ENCODE measurements at places on chromosomes 13 and 19. TPM values are rescaled to one million over a fixed set of nuclear protein-coding genes. Genes with fewer than 3 reads are reported as not detected.

The VSTM1 gene
- not detected for total RNA-seq

DNA sequence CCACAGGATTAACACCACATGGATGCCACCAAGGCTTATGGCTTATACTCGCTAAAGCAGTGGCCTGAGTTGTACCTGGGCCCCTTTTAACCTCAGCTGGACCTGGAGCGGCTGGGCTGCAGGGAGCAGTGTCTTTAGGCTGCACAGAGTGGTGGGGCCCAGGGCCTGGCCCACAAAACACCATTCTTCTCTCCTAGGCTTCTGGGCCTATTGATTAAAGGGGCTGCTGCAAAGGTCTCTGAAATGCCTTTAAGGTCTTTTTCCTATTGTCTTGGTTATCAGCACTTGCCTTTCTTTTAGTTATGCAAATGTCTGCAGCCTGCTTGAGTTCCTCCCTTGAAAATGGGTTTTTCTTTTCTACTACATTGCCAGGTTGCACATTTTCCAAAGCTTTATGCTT lies 973.9 kb upstream of the PRR20A start:
- DNase-seq, result no peak

The MAST3 gene
- total RNA-seq, result 6.9 TPM

- no peak for DNase-seq
Measured at GRCh38 chr19:45469945-45470761, 2.4 kb downstream of the FOSB start.

- DNase-seq, result no peak
Measured at GRCh38 chr13:49240017-49240416, 7.7 kb upstream of the CDADC1 start.

- DNase-seq, result no peak
Measured at GRCh38 chr13:97259798-97260714, 37.9 kb downstream of the MBNL2 start.

The DLEU7 gene
- 0.46 TPM for total RNA-seq

The ZNF792 gene
- 3.8 TPM for total RNA-seq

GRCh38 chr13:51740698-51741097 lies 63.3 kb downstream of the DHRS12 start:
- no peak for DNase-seq

The CFAP97D2 gene
- total RNA-seq, result not detected

DNA sequence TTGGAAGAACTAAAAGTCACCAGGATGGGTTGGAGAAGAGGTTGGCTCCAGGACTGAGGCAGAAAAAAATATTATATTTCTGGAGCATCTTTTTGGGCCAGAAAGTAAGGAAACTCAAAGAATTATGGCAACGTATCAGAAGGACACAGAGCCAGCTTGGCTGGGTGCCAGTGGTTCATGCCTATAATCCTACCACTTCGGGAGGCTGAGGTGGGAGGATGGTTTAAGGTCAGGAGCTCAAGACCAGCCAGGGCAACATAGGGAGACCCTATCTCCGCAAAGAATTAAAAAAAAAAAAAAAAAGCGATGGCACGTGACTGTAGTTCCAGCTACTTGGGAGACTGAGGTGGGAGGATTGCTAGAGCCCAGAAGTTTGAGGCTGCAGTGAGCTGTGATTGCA lies 108.1 kb downstream of the GADD45B start:
- DNase-seq, result no peak

The SIGLECL1 gene
- not detected for total RNA-seq

The SEMA6B gene
- 6.8 TPM for total RNA-seq

The CEACAM6 gene
- total RNA-seq, result not detected

GRCh38 chr19:7356899-7357627 lies 8.3 kb downstream of the ARHGEF18 start:
- DNase-seq, result no peak

DNA sequence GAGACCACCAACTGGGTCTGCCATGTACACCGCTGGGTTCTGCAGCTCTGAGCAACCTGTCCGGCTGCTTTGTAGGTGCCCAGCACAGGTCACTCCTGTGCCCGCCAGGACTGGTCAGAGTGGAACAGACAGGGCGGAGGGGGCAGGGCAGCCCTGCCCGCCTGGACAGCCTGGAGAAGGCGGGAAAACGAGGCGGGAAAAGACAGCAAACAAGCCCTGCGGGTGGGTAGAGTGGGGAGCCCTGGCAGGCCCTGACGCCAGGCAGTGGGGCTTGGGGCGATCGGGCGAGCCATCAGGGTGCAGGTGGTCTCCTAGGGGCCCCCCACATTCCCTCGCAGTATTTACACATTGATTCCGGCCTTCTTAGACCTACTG lies 533 bp upstream of the UHRF1 start:
- DNase-seq, result no peak

DNA sequence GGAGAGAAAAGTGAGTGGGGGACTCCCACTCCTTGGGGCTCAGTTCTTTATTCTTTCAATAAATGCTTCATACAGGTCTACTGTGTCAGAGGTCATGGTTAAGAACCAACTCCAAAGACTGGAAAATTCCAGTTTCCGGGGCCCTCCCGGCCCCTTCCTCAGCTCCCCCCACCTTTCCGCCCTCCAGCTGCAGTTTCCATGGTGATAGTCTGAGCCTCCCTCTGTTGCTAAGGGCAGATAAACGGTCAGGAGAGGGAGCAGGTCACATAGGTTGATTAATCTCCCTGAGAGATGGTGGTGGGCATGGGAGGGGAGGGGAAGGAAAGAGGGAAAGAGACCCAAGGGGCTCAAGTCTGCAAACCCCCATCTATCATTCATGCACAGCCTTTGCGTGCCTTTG lies 131.5 kb upstream of the USP29 start:
- DNase-seq, result no peak

The ATCAY gene
- not detected for total RNA-seq

GRCh38 chr19:28502879-28503734 lies 709.8 kb downstream of the UQCRFS1 start:
- no peak for DNase-seq

- DNase-seq, result no peak
Measured at GRCh38 chr19:55641426-55642152, 787 bp downstream of the ZNF580 start.

- no peak for DNase-seq
Measured at GRCh38 chr13:112756511-112756966, 66.7 kb downstream of the ATP11A start.

The KLF2 gene
- total RNA-seq, result 73.5 TPM

The PODNL1 gene
- total RNA-seq, result 3.2 TPM

The APLP1 gene
- 18.0 TPM for total RNA-seq

- peak; percentile 30 for DNase-seq
Measured at GRCh38 chr13:113110048-113110851, 4.7 kb downstream of the F7 start.

The RASGRP4 gene
- total RNA-seq, result 1.5 TPM

The FAM124A gene
- 8.6 TPM for total RNA-seq

GRCh38 chr19:5091684-5092480 lies 123.0 kb downstream of the KDM4B start:
- no peak for DNase-seq

- no peak for DNase-seq
Measured at GRCh38 chr19:51179256-51179655, 37.2 kb downstream of the SIGLEC7 start.

DNA sequence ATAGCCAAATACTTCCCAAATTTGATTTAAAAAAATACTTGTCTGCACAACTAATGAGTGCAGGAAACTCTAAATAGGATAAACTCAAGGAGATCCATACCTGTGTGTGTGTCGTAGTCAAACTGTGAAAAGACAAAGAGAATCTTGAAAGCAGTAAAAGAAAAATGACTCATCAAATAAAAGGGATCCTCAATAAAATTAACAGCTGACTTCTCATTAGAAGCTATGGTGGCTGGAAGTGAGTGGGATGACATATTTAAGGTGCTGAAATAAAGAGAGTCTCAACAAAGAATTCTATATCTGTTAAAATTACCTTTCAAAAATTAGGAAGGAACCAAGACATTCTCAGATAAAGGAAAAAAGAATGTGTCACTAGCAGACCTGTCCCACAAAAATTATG lies 13.7 kb downstream of the RNASEH2B start:
- DNase-seq, result no peak

GRCh38 chr13:23865026-23865425 lies 24.2 kb downstream of the MIPEP start:
- DNase-seq, result no peak

DNA sequence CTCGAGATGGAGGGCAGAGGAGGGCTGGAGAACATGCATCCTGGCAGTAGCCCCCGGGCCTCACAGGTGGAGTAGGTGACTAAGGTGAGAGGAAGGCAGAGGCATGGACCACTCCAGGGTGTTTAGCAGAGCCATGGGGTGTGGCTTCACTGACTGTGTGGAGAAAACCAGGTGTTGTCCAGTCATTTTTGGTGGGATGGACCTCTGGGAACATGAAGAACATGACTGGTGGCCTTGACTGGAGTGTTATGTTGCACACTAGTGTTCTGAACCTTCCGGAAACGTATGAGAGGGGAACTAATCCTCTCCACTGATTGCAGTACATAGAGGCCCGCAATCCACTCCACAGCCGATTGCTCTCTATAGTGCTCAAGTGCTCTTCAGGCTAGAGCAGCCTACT lies 16.9 kb downstream of the MED26 start:
- DNase-seq, result no peak

The WTIP gene
- 20.1 TPM for total RNA-seq

- DNase-seq, result no peak
Measured at GRCh38 chr13:41554626-41555386, 97.5 kb downstream of the RGCC start.

- no peak for DNase-seq
Measured at GRCh38 chr13:89980896-89981295, 1366.6 kb upstream of the MIR17HG start.

GRCh38 chr19:35587321-35587720 lies 1.3 kb downstream of the PMIS2 start:
- DNase-seq, result no peak

The CLDN10 gene
- not detected for total RNA-seq

- no peak for DNase-seq
Measured at GRCh38 chr19:36605877-36606478, 865 bp downstream of the ZNF382 start.

DNA sequence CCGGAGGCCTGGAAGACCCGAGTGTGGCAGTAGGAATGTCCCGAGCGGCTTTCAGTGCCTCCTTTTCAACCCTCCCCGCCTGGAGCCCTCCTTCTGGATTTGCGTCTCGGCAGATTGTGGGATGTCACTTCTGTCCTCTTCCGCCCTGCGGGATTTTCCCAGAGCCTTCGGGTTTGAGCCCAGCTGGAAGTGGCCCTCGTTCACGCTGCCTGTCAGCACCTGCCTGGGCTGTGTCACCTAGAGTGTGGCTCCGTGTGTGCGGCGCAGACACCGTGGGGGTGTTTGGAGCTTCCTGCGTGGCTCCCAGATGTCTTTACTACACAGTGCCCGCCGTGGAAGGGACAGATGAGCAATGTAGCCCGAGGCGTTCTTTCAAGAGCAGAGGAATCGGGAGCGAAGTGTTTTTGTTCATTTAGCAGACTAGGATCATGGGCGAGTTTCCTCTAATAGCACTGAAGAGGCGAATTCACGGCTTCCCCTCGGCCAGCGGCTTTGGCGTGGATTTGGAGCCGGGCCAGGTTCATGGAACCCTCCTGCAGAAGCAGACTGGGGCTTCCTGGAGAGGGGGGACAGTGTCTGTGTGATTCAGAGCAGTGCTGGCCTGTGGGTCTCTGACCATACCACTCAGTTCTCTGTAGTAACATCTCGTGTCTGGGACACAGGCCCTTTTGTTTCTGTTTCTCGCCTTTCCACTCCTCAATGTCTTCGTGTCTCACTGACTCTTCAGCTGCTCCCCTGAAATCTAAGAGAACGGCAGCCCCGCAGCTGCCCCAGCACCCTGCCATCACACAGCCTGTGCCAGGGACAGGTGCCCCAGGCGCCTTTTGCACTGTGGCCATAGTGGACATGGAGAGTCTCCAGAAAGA lies 68.0 kb downstream of the KDM4B start:
- peak; percentile 82 for DNase-seq

GRCh38 chr13:95494082-95494681 lies 58.3 kb upstream of the CLDN10 start:
- no peak for DNase-seq

The RASIP1 gene
- 13.8 TPM for total RNA-seq

GRCh38 chr13:73910733-73911132 lies 223.5 kb downstream of the KLF12 start:
- no peak for DNase-seq
